Neural crest cell (in vitro differentiated cells): ENCODE measurements at places on chromosomes 4 and X.

DNA sequence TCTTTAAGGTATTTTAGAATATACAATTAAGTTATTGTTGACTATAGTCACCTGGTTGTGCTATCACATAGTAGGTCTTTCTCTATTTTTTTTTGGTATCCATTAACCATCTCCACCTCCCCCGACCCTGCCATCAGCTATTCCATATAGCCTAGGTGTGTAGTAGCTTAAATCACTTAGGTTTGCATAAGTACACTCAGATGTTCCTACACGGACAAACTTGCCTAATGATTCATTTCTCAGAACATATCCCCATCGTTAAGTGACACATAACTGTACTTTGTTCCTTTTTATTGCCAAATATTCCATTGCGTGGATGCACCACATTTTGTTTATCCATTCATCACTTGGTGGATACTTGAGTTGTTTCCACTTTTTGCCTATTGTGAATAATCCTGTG is 67.9 kb downstream of the SLAIN2 start:
- DNase-seq, result no peak
- no peak overlapping the region for H3K4me3 ChIP-seq
- no peaks in the 10 kb centered on the region for H3K27me3 ChIP-seq
- no peak overlapping the region for H3K27ac ChIP-seq
- H3K36me3 ChIP-seq, result peaks cover 30% of the 10 kb centered on the region

DNA sequence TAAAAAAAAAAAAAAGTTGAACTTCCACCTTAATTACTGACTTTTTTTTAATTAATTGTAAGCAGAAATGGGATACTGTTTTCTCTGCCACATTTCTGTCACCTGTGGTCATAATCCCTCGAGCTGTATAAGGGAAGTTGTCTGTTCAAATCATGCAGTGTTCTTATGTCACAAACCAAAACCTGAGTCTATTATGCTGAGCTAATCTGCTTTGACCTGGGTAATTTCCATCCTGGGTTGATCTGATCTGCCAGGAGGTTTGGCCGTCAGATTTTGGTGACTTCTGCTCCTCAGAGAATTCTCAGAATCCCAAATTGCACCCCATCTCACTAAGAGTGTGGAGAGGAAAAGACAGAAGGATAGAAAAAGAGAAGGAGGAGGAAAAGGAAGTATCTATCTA is 683.1 kb downstream of the KCTD8 start:
- no peak overlapping the region for H3K4me3 ChIP-seq
- no peak overlapping the region for H3K27ac ChIP-seq
- peaks cover 3% of the 10 kb centered on the region for H3K27me3 ChIP-seq
- DNase-seq, result no peak
- H3K4me1 ChIP-seq, result no peaks in the 10 kb centered on the region
- H3K36me3 ChIP-seq, result no peaks in the 10 kb centered on the region

DNA sequence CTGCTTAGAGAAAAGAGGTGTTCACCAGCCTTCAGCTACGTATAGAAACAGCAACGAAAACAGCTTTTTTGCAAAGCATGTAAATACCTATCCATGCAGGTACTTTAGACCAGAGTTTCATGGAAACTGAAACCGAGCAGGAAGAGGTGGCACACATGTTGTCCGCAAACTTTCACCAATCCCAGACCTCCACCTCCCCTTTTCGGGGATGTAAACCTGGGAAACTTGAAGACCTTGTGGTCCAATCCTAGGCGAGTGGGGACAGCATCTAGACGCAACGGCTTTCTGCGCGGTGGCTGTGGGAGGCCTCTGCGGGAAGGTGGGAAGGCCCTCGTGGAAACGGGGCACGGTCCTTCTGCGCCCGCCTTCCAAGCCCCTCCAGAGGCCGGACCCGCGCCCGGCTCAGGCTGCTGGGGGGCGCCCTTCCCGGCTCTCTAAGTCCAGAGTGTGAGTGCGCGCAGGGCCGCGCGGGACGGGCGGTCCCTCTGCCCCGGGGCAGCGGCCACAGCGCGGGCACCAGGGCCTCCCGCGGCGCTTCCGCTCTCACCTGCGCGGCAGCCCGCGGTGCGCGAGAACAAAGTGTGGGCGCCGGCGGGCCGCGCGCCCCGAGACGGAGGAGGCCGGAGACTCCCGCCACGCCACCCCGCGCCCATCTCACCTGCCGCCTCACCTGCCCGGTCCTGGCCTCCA is 830 bp upstream of the SHROOM2 start:
- peaks cover 20% of the 10 kb centered on the region for H3K4me1 ChIP-seq
- H3K36me3 ChIP-seq, result peaks cover 2% of the 10 kb centered on the region
- H3K4me3 ChIP-seq, result peak overlapping the region; percentile 82
- no peak overlapping the region for H3K27ac ChIP-seq
- H3K27me3 ChIP-seq, result peaks cover 42% of the 10 kb centered on the region

- no peak for DNase-seq
- peaks cover 16% of the 10 kb centered on the region for H3K36me3 ChIP-seq
- H3K27me3 ChIP-seq, result no peaks in the 10 kb centered on the region
- H3K4me1 ChIP-seq, result peaks cover 40% of the 10 kb centered on the region
- H3K27ac ChIP-seq, result no peak overlapping the region
Measured at GRCh38 chr4:152961773-152962115, 25.6 kb downstream of the FHDC1 start.

GRCh38 chr4:47852136-47852535 is 14.3 kb upstream of the CORIN start:
- H3K36me3 ChIP-seq, result peaks cover 21% of the 10 kb centered on the region
- no peak overlapping the region for H3K4me3 ChIP-seq
- no peaks in the 10 kb centered on the region for H3K4me1 ChIP-seq
- no peak for DNase-seq
- H3K27ac ChIP-seq, result no peak overlapping the region
- no peaks in the 10 kb centered on the region for H3K27me3 ChIP-seq

DNA sequence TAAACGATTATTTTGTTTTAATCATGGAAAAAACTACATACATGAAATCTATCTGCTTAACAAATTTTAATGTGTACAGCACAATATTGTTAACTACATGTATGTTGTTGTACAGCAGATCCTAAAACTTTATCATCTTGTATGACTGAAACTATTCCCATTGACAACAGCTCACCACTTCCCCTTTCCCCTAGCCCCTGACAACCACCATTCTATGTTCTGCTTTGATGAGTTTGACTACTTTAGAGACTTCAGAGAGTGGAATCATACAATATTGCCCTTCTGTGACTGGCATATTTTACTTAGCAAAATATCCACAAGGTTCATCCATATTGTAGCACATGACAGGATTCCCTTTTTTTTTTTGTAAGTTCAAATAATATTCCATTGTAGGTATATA is 185.9 kb downstream of the CFAP299 start:
- no peaks in the 10 kb centered on the region for H3K36me3 ChIP-seq
- H3K4me1 ChIP-seq, result no peaks in the 10 kb centered on the region
- H3K27me3 ChIP-seq, result no peaks in the 10 kb centered on the region
- no peak overlapping the region for H3K27ac ChIP-seq

- H3K27ac ChIP-seq, result no peak overlapping the region
- H3K4me1 ChIP-seq, result peaks cover 6% of the 10 kb centered on the region
- H3K36me3 ChIP-seq, result no peaks in the 10 kb centered on the region
- no peaks in the 10 kb centered on the region for H3K27me3 ChIP-seq
- DNase-seq, result no peak
- no peak overlapping the region for H3K4me3 ChIP-seq
Measured at GRCh38 chr4:137694138-137694537, 161.8 kb upstream of the PCDH18 start.

DNA sequence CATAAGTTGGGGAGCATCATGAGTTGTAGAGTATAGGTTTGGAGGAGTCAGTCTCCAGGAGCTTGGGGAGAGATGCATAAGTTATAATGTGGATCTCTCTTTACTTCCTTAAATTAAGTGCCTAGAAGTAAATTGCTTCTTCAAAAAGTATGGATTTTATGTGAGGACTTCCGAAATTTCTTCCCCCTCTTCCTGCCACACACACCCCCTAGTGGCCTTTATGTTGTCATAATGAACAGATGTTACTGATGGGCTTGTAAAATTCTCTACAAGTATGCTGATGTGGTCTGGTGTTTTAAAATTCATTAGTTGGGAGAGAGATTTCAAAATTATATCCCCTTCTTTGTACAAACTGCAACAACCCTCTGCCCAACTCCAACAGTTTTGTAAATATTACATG is 2.3 kb upstream of the METTL14 start:
- H3K4me3 ChIP-seq, result peak overlapping the region; percentile 66
- DNase-seq, result no peak
- H3K36me3 ChIP-seq, result no peaks in the 10 kb centered on the region
- H3K27me3 ChIP-seq, result peaks cover 19% of the 10 kb centered on the region
- peaks cover 29% of the 10 kb centered on the region for H3K4me1 ChIP-seq

DNA sequence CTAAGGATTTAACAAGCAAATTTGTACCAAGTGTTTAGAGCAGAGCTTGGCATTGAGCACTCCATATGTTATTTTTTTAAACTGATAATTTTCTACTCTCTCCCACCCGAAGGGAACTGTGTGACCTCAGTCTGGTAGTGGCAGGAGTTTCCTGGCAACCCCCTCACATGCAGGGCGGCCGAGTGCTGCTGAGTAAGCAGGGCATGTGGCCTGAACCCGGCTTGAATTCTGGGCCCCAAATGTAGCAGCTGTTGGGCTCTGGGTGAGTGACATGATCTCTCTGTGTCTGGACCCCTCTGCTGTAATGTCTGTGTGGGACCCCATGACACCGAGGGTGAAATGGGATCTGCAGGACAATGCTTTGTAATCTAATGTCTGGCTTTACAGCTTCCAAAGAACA is 13.6 kb upstream of the C4orf50 start:
- peaks cover 7% of the 10 kb centered on the region for H3K27me3 ChIP-seq
- no peak overlapping the region for H3K4me3 ChIP-seq
- H3K27ac ChIP-seq, result no peak overlapping the region
- H3K36me3 ChIP-seq, result no peaks in the 10 kb centered on the region

DNA sequence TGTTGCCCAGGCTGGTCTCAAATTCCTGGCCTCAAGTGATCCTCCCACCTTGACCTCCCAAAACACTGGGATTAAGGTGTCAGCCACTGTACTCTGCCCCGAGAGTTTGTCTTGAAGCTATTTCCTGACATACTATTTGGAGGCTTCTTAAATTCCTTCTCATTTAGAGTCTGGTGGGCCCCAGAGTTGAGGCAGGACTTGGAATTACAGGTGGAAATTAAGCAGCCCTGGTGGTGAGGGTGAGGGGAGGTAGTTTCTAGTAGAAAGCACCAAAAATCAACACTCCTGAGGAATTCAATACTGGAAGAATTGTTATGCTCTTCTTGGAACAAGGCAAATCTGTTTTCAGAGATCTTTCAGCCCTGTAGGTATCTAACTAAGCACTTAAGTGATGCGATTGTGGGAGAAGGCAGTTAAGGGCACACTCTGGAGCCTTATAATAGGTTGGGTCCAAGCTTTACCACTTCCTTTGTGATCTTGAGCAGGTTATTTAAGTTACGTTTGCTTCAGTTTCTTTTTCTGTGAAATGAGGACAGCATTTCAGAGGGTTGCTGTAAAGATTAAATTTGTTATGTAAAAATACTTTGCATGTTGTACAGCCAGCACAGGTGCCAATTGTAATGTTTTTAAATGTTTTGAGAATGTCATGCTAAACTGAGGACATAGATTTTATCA is 200.7 kb downstream of the SOWAHB start:
- no peaks in the 10 kb centered on the region for H3K27me3 ChIP-seq
- H3K4me3 ChIP-seq, result no peak overlapping the region
- H3K4me1 ChIP-seq, result peaks cover 75% of the 10 kb centered on the region
- no peaks in the 10 kb centered on the region for H3K36me3 ChIP-seq
- peak overlapping the region; percentile 65 for H3K27ac ChIP-seq

DNA sequence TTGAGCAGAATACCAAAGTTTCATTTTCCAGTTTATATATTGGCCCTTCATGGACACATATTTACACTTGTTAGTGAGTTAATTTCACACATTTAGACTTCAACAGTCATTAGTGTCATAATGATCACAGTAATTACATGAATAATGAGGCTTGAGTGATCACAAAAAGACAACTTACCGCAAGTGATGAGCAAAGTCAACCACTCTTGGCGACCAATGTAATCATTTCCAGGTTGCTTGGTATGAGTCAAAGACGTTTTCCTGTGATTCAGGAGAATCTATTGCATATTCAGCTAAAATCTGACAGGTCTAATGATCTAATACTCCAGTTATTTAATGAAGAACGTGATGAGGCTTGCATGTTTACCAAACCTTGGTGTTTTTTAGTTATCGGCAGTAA is 407.9 kb upstream of the TENM3 start:
- peaks cover 14% of the 10 kb centered on the region for H3K27me3 ChIP-seq
- no peaks in the 10 kb centered on the region for H3K36me3 ChIP-seq
- no peak overlapping the region for H3K4me3 ChIP-seq

GRCh38 chr4:71732706-71733105 is 51.2 kb downstream of the GC start:
- no peak overlapping the region for H3K4me3 ChIP-seq
- H3K4me1 ChIP-seq, result no peaks in the 10 kb centered on the region
- no peaks in the 10 kb centered on the region for H3K27me3 ChIP-seq
- no peak for DNase-seq

DNA sequence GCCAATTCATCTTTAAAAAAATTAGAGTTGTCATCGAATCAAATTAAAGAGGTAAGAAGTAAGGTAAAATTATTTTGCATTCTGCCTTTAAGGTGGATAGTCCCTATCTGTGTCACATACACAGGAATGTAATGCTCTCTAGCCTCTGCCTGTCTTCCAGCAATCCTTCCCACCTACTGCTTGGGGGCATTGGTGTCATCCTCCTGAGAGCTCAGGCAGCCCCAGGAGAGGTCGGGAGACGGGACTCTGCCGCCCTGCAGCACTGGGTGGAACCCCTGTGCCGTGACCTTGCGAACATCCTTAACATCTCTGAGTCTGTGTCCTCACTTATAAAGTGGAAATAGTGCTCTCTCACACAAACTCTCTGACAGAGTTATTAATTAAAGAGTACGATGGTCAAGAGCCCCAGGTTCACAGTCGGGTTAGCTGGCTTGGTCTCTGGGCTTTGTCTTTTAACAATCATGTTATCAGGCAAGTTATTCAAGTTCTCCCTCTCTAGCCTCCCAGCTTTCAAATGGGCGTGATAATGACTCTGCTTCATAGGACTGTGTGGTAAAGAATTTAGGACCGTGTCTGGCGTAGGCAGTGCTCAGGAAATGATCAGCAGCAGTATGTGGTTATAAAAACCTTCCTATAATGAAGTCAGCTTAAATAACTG is 10.2 kb downstream of the TLR3 start:
- DNase-seq, result no peak
- H3K36me3 ChIP-seq, result no peaks in the 10 kb centered on the region
- no peak overlapping the region for H3K4me3 ChIP-seq
- peaks cover 24% of the 10 kb centered on the region for H3K4me1 ChIP-seq
- peaks cover 22% of the 10 kb centered on the region for H3K27me3 ChIP-seq

DNA sequence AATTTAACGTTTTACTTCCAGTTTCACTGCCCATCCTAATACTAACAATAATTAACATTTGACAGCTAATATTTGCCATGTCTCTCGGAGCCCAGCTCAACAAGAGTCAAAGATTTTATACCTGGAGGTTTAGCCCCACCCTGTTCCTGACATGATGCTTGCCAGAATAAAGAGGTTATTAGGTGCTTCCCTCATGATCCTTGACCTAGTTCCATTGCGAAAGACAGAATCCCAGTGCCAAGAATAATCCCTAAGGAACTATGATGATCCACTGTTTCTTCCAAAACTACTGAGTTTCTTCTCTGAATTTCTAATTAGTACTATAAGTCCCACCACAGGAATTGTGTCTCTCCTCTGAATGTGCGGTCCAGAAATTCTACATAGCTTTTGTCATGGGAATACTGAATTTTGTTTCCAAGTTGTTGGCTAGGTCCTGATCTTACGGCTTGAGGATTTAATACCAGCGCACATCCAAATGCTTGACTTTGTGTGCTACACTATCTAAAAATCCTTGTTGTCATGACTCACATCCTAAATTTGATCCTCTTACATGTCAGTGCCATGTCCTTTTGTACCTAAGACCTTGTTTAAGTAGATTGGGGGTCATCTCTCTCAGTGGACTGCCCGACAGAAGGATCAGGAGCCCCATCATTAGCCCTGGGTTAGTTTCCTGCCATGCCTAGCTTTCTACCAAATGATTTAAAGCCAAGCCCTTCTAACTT is 23.1 kb downstream of the ANTXR2 start:
- H3K4me3 ChIP-seq, result no peak overlapping the region
- no peaks in the 10 kb centered on the region for H3K27me3 ChIP-seq
- no peak overlapping the region for H3K27ac ChIP-seq
- H3K36me3 ChIP-seq, result peaks cover 19% of the 10 kb centered on the region
- DNase-seq, result no peak
- H3K4me1 ChIP-seq, result peaks cover 20% of the 10 kb centered on the region
